Spleen (tissue), 13 donors: ENCODE measurements at places on chromosomes 5 and 9. TPM values are rescaled to one million over a fixed set of nuclear protein-coding genes. Genes with fewer than 3 reads are reported as not detected.

DNA sequence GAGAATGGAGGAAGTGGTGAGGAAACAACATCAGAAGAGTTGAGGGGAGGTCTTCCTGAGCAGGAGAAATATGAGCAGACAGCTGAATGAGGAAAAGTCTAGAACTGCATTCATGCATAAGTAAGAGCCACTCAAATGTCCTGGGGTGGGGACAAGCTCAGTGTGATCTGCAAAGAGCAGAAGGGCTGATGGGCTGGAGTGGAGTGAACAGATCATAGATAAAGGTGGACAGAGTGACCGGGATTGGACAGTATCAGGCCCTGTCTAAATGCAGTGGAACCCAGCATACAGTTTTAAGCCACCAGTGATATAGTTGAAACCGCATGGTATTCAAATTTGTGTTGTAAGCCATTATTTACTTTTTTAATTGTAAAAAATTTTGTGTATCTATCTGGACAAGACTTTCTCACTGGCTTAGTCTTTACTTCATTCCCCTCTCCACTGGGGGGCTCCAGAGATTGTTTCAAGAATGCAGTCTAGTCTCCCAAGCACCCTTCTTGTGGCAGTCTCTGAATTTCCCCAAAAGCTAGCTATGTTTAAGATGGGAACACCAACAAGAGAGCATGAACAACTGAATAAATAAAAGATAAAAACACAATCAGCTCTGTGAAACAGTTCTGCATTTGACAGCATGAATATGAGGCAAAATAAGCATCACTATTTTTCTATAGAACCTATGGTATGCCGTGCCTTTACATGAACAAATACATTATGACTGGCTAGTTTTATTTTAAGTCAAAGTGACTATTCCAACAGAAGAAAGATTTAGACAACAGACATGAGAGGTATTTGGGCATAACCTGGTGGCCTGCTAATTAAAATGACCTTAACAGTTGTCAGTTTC, 10.7 kb upstream of the STK32A start:
- no peaks in the 10 kb centered on the region for H3K36me3 ChIP-seq
- H3K4me3 ChIP-seq, result no peak overlapping the region
- H3K4me1 ChIP-seq, result no peaks in the 10 kb centered on the region
- DNase-seq, result no peak
- H3K27me3 ChIP-seq, result no peaks in the 10 kb centered on the region

DNA sequence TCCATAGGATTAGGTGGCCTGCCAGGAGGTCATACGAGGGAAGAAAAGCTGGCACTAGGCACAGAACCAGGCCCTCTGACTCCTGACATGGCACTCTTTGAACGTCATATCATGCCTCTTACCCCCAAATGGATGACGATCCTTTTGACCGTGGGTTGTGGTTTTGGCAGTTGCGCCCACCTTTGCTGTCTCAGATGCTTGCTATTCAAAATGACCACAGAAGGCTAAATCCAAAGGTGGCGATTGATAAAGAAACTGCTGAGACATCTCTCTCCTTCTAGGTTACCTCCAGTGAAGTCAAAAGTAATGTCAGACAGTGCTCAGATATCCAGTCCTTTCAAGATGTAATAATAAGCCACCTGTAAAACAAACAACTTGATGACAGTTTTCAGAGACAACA, 385.0 kb downstream of the EFNA5 start:
- no peak for DNase-seq
- no peaks in the 10 kb centered on the region for H3K4me1 ChIP-seq
- no peak overlapping the region for H3K4me3 ChIP-seq
- no peak overlapping the region for H3K27ac ChIP-seq
- no peaks in the 10 kb centered on the region for H3K36me3 ChIP-seq

DNA sequence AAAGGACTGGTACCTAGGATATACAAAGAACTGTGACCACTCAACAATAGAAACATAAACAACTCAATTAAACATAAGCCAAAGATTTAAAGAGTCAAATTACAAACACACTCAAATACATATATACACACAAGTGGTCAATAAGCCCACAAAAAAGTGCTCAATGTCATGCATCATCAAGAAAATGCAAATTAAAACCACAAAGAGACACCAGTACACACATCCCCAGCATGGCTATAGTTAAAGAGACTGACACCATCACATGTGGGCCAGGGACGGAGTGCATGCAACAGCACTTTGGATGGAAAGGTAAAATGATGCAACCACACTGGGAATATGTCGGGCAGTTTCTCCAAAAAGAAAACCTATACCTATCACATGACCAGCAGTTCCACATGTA, 89.7 kb downstream of the CAAP1 start:
- no peak for DNase-seq
- H3K27ac ChIP-seq, result no peak overlapping the region
- H3K36me3 ChIP-seq, result no peaks in the 10 kb centered on the region
- no peaks in the 10 kb centered on the region for H3K4me1 ChIP-seq
- no peaks in the 10 kb centered on the region for H3K27me3 ChIP-seq
- H3K4me3 ChIP-seq, result no peak overlapping the region

DNA sequence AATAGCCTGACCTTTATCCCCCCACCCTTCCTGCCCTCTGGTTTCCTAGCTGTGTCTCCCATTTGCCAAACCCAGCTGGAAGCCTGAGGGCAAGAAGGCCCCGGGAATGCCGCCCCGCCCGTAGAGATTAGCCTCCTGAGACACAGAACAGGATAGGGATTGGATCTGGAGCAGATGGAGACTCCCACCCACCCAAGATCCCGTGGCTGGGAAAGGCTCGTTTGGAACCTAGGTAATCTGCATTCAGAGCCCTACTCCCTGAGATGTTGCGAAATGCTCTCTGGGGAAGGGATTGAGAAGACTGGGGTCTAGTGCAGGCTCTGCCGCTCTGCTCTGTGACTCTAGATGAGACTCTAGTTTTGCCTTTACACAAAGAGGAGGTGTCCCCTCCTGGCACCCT, 10.9 kb downstream of the AQP3 start:
- no peaks in the 10 kb centered on the region for H3K27me3 ChIP-seq
- peaks cover 45% of the 10 kb centered on the region for H3K4me1 ChIP-seq
- no peak overlapping the region for H3K4me3 ChIP-seq
- H3K36me3 ChIP-seq, result peaks cover under 1% of the 10 kb centered on the region

GRCh38 chr5:79666758-79667157, 22.9 kb upstream of the CMYA5 start:
- DNase-seq, result no peak
- peaks cover 46% of the 10 kb centered on the region for H3K36me3 ChIP-seq
- H3K4me3 ChIP-seq, result no peak overlapping the region
- no peaks in the 10 kb centered on the region for H3K4me1 ChIP-seq

DNA sequence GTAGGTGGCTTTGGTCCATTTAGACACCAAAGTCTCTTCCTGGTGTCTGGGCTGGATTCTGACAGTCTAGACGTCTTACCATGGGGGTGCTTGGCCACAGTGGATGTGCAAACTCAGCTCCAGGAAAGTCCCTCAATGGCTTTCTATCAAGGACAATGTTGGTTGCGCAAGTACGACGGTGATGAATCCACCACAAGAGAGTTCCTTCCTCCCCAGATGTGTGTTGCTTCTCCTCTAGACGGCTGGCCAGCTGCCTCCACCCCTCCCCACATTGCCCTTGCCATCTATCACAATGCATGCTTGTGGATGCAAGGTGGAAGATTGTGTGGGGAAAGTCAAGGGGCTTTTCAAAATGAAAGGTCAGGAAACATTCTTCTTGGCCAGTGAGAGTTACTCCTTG, 89.7 kb upstream of the IRX2 start:
- no peaks in the 10 kb centered on the region for H3K27me3 ChIP-seq
- H3K27ac ChIP-seq, result no peak overlapping the region
- no peaks in the 10 kb centered on the region for H3K4me1 ChIP-seq
- no peak overlapping the region for H3K4me3 ChIP-seq
- DNase-seq, result no peak
- no peaks in the 10 kb centered on the region for H3K36me3 ChIP-seq

GRCh38 chr5:16597946-16598694, 18.7 kb downstream of the RETREG1 start:
- no peaks in the 10 kb centered on the region for H3K27me3 ChIP-seq
- DNase-seq, result no peak
- H3K4me1 ChIP-seq, result no peaks in the 10 kb centered on the region
- no peaks in the 10 kb centered on the region for H3K36me3 ChIP-seq
- H3K4me3 ChIP-seq, result no peak overlapping the region

DAB2 gene
- 165 TPM for total RNA-seq
